ENCODE measurements at places on chromosomes 4 and X.

GRCh38 chrX:16002185-16002584, 121.2 kb upstream of the GRPR start:
- no peak for DNase-seq

- no peak for DNase-seq
Measured at GRCh38 chr4:16231570-16232245, 5.4 kb upstream of the TAPT1 start.

GRCh38 chrX:15242899-15243555, 26.9 kb downstream of the ASB9 start:
- DNase-seq = peak; percentile 22

DNA sequence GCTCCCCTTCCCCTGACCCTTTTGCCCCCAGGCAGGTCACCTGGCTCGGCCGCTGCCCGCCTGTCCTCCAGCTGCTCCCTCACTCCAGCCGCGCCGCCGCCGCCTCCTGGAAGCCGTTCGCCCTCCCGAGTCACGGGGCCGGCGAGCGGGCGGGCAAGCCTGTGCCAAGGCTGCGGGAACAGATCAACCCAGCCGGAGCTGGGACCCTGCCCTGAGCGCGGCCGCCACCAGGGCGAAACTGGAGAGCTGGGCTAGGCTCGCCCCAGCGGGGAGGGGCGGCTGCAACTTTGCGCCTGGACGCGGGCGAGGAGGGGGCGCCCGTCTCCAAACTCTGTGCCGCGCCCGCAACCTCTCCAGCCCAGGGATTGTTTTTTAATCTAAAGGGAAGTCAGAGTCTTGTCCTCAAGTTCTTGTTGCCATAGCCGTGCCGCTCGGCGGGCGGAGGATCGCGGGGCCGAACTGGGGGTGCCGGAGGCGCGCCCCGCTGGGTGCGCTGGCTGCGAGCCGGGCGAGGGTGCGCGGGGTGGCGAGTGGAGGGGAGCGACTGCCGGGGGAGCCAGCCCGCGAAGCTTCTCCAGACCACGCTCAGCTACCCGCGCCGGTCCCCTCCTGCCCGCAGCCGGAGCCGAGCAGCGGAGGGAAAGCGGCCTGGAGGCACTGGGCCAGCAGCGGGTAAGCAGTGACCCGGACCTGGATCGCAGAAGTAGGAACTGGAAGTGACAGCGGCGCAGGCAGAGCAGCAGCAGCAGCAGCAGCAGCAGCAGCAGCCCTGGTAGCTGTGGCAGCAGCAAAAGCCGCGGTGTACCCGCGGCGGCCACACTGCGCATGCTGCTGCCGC, 13.4 kb downstream of the ARHGEF6 start:
- no peak for DNase-seq

DNA sequence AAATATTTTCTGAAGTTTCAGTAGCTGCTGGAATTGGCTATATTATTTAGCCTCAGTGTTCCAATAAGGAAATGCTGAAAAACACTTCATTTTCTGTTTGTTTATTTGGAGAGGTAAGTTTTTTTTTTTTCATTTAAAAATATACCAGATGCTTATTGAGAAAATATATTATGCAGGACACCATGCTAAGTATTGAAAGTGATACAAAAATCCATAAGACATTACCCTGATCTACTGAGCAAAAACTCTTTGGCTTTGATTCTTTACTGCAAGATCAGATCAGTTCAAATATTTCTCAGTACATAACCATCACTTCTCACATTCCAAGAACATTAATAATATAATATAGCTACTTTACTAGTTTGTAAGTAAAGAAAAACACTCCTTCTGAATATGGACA, 123.4 kb upstream of the PACRGL start:
- DNase-seq = no peak

DNA sequence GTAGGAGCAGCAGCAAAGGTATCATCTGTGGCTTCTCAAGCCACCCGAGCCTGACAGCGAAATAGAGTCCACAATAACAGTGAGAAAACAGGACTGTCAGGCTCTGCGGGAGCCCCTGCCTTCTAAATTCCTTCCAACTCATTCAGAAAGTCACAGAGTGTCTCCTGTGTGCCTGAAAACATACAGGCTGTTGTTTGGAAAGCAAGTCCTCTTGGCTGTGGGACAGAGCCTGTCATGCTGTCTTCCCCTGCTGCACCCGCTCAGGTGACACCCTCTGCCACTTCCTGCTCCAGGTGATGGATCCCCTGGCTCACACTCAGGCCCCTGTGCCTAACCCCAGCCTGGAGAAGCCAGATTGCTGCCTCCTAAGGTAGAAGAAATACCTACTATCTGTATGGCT, 152.3 kb downstream of the RAB28 start:
- DNase-seq = no peak

- peak; percentile 28 for DNase-seq
Measured at GRCh38 chr4:35689870-35690269, 554.4 kb downstream of the ARAP2 start.

- DNase-seq = no peak
Measured at GRCh38 chrX:24619647-24620046, 27.5 kb downstream of the PCYT1B start.

DNA sequence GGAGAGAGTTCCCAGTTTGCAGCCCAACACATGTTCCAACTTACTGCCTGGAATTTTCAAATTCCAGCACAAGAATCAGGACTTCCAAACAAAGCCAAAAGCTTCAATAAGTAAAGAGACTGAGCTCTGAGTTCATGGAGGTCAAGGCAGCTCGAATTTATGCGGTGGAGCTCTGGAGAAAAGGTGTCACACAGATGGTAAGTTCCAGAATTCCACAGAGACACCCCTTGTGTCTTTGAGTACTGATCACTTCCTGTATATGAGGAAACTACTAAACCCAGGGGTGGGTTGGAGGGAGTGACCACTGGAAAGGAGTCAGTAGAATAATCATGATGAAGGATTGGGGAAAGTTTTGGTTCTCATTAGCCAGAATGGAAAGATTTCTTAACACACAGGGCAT, 118.5 kb upstream of the GUCY1A1 start:
- no peak for DNase-seq

DNA sequence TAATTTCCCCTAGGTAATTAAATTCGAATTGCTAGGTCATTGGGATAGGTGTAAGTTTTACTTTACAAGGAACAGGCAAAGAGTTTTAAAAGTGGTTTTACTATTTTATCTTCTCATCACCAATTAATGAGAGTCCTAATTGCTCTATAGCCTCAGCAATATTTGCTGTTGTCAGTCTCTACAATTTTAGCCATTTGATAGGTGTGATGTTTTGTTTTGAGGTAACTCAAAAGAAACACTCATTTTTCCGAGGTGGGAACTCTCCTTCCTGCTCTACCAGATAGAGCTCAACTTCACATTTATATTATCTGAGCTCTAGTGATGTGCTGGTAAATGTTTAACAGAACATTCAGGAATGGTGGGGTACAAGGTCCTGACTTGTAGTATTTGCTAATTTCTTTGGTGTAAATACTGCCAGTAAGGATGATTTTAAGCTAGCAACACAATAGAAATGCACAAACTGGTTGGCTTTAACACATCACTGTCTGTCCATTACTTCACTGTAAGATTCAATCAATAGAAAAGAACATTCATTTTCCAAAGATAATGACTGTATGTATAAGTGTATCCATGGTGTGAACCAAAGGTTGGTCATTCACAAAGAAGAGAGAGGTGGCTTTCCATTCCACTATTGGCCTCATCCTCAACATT, 62.7 kb downstream of the LDB2 start:
- no peak for DNase-seq

DNA sequence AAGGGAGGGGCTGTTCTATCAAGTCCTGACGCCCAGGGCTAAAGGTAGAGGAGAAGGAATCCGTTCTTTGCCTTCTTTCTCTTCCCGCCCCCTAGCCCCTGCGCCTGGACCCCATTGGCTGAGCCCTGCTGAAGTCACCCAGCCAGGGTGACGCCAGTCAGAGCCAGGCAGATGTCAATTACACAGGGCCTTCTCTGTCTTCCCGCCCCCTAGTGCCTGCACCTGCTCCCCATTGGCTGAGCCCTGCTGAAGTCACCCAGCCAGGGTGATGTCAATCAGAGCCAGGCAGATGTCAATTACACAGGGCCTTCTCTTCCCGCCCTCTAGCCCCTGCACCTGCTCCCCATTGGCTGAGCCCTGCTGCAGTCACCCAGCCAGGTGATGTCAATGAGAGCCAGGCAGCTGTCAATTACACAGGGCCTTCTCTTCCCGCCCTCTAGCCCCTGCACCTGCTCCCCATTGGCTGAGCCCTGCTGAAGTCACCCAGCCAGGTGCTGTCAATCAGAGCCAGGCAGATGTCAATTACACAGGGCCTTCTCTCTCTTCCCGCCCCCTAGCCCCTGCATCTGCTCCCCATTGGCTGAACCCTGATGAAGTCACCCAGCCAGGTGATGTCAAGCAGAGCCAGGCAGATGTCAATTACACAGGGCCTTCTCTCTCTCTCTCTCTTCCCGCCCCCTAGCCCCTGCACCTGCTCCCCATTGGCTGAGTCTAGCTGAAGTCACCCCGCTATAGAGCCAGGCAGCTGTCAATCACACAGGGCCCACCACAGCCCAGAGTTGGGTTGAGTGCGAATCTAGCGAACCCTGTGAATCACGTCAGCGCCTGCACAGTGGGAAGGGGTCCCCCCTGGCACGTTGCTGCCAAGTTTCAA, 46.4 kb downstream of the ASMT start:
- no peak for DNase-seq

DNA sequence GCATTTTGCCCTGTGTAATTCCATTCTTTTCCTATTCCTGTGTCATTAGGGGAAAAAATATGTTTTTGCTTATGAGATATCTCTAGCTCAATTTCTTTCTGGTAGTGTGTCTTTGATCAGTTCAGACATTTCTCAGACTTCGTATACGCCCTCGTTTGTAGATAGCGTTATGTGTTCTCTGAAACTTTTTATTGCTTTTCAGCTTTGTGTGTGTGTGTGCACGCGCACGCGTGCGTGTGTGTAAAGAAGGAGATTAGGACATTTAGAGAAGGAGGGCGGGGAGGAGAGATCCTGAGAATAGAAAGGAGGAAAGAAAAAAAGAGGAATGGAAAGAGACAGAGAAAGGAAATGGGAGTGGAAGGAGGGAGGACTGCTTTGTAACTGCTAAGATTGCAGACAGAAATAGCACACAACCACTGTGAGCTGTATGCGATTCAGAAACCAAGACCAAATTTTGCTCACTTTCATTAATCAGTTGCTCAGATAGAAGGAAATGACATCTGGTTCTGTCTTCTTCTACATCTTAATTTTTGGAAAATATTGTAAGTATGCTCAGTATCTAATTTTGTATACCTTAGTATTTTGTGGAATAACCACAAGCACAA, at the start of gene RXFP1:
Gene RXFP1 (plus strand): TSS at position 399 of the 605 bp plus-strand sequence. CDS start 95 bp downstream, at position 494.
- DNase-seq = no peak

DNA sequence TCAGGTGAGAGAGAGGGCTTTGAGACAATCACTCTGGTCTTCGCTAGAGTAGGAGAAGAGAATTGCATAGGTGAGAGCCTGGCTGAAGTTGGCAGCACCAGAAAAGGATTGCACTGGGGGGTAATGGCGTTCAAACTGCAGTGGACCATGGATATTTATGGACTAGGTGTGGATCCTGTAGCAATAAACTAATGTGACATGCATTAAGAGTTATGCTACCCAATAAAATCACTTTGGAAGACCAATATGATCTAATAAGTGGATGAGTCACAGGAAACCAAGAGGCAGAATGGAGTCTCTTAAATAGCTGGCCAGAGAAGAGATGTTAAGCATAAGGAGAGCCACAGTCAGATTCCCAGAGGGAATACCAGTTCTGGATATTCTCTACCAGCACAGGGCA, 259.8 kb downstream of the FBXO8 start:
- DNase-seq = no peak

GRCh38 chrX:10039821-10040793, 72.9 kb downstream of the CLDN34 start:
- DNase-seq = no peak

DNA sequence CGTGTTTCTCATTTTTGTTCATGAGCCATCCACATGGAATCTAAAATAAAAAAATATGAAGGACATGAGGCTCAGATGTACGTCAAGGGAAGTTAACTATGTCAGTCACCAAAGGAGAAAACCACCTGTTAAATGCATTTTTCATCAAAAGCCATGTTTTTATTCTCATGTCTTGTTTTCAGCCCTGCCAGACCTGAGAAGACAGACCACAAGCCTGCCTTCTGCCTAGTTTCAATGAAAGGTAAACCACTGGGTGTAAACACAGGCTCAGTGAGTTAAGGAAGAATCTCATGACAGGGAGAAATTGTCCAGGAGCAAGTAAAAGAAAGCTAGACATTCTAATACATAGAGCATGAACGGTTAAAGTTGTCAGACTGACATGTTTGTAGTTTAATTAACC, 52.3 kb upstream of the TNIP3 start:
- DNase-seq = no peak

GRCh38 chrX:119467842-119468550, at the start of gene SLC25A5:
Gene SLC25A5 (plus strand): TSS chrX:119468444. CDS start chrX:119468516, 72 bp downstream.
- peak; percentile 44 for DNase-seq

DNA sequence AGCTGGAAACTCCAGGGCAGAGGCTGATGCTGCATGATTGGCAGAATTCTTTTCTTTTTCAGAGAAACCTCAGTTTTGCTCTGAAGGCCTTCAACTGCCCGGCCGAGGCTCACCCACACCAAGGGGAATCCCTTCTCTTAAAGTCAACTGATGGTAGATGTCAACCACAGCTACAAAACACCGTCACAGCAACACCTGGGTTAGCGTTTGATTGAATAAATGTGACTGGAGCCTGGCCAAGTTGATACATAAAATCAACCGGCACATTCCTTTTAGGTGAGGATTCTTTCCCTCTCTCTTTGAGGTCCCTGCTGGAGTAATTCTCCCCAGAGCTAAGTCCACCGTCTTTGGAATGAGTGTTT, 15.2 kb upstream of the KIAA0232 start:
- peak; percentile 89 for DNase-seq

DNA sequence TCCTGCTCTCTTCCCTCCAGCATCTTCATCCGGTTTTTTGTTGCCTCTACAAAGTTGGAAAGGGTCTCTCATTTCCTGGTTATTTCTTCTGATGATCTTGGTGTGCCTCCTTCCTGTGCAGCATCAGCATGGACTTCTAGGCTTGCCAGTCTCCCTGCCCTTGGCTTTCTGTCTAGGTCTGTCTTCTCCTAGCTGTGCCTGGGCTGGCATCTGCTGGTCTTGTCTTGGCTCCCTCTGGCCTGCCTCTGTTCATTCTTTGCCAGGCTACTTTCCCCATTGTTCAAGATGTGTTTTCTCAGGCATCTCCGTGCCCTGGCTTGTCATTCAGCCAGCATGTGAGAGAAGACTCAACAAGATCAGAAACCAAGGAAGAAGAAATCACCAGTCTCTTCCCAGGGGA, 9.7 kb downstream of the ZNF275 start:
- no peak for DNase-seq

- DNase-seq = no peak
Measured at GRCh38 chrX:20980426-20980825, 393.8 kb upstream of the CNKSR2 start.

GRCh38 chr4:41299486-41299885, 42.8 kb downstream of the UCHL1 start:
- DNase-seq = no peak

- DNase-seq = no peak
Measured at GRCh38 chrX:10893976-10894375, 217.2 kb upstream of the HCCS start.

DNA sequence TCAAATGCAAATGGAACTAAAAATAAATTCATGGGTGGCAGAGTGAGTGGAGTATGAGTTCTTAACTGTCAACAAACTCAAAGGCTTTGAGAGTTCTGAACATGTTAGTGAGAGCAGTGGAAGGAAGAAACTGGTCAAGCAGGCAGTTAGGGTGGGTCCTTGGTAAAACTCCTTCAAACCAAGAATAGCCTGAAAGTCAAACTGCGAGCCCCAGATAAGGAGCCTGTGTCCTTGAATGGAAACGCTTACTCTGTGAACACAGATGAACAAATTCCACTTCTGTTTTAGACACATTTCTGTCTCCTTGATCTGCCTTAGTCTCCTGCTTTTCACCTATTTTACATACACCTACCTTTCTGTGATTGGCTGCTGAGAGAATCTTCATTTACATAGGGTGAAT, 129.4 kb upstream of the PCDH18 start:
- no peak for DNase-seq
